ENCODE measurements at places on chromosomes 7 and 10.

- DNase-seq: no peak
Observed at GRCh38 chr10:80493522-80494051, 39.5 kb downstream of the TSPAN14 start.

DNA sequence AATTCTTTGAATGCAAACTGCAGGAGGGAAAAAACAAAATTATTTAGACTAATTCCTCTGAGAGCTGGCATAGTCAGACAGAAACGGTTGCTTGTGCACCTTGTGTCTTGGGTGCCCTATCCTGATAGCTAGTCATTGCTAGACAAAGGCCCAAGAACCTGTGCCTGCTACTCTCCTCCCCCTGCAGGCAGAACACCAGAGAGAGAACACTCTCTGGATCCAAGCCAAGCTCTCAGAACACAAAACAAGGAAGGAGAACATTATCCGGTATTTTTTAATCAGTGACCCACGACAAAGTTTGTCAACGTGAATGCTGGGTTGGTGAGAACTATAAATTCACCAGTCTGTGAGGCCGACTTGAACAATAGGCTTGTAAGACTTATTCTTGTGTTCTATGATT is 18.8 kb upstream of the PPP1R9A start:
- DNase-seq: no peak

DNA sequence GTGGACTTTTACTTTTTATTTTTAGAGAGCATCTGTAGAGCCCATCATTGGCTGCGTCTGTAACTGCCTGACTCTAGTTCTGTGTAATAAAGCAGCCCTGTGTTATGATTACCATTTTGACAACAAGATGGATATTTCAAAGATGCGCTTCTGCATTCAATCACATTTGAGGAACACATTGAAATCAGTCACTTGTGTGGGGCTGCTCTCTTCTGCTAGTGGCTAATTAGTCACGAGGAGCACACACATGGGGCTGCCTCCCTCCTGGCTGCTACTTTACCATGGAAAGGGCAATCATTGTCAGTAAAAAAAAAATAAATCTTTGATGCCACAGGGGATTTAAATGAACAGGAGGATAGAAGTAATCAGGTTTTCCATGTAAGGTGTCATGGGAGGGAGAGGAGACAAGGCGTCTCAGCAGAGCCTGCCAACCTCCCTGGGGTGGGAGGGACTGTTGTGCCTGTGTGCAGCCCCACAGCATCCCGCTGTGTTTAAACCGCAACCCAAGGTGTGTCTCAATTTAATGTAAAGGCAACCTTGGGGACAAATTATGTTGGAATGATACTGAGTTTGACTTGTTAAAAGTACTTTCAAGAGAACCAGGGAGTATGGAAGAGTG is 205.2 kb upstream of the COBL start:
- no peak for DNase-seq

DNA sequence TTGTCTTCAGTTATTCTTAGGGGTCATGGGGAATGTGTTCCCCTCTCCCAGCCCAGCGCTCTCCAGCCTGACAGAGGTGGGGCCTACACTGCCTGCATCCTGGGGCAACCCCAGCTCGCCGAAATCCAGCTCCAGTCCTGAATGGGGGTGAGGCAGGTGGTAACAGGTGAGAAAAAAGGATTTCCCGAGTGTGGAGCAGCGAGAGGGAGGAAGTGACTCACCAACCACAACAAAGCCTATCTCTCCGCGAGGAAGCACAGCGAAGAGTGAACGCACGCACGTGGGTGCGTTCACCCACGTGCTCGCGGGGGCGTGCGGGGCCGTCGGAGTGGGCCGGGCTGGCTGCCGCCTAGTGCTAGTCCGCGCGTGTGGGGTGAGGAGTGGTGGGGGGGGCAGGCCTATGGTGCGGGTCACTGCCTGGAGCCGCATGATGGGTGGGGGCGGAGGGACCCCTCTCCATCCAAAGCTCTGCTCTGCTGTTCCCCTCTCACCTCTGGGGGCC is 855 bp upstream of the PALD1 start:
- DNase-seq: peak; percentile 84

DNA sequence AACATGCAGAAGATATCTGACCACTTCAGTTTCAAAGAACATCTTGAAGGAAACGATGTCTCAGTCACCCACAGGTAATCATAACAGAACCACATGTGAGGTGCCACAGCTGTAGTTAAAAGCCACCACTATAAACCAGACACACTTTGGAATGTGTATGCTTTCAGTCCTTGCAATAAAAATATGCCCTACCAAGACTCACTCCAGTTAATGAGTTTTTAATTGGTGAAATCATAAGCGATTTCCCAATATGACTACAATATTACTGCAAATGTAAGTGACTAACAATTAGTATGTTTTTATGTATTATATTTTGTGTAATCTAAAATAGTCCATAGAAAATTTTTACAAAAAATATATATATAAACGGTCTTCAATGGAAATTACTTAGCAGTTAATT is 428.2 kb downstream of the PARD3 start:
- no peak for DNase-seq

DNA sequence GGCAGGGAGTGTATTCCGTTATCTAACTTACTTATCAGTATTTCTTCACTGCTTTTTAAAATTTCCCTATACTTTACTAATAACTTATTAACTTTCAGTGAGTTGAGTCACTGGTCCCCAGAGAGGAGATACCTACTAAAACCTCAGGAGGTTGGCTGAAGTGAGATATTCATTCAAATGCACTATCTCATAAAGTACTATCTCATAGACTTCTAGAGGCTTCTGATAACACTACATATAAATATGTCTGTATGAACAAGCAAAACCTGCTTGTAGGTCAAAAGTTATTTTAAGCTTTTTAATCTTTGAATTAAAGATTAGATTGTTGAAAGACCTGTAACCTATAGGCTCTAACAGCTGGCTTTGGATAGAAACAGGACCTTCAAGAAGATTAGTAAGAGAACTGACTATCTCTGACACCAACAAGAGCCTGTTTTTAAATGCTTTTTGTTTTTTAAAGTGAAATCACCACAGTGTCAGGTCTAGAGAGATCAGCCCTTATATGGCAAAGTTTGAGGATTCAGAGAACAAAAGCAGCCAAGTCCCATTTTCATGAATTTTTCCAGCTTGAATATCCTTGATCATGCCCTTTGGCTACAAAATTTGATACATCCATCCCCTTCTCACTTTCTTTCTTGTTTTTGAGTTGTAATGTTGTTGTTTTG is 242.2 kb downstream of the ARL4A start:
- no peak for DNase-seq

DNA sequence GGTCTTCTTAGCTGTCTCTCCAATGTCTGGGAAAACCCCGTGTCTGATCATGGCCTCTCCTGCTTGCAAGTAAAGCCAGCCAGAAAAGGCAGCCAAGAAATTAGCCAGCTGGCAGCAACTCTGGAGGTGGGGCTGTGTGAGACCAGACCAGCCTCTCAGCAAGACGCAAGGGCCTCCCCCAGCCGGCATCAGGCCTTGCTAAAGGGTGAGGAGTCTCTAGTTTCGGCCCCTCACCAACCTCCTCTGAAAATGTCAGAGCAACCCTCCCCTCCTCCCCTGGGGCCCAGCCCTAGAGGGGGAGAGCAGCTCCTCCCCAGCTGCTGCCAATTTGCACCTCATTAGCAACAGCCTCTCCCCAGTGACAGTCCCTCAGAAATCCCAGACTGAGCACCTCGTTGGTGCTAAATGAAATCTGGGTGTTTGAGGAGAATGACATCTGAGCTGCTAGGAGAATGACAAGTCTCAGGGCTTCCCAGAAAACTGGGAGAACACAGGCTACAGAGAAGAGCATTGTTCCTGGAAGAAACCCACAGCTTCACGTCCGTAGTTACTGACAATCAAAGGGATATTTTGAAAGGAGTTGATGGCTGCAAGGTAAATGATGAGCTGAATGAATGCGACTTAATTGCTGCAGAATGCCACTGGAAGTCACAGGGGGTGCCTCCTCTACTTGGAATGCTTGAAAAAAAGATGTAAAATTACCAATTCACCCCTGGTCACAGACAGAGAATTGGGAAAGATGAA is 25.9 kb downstream of the DGKI start:
- DNase-seq: no peak

- DNase-seq: no peak
Observed at GRCh38 chr10:101228153-101228965, 904 bp downstream of the LBX1 start.

- no peak for DNase-seq
Observed at GRCh38 chr10:52954407-52954806, 181.8 kb upstream of the MBL2 start.

DNA sequence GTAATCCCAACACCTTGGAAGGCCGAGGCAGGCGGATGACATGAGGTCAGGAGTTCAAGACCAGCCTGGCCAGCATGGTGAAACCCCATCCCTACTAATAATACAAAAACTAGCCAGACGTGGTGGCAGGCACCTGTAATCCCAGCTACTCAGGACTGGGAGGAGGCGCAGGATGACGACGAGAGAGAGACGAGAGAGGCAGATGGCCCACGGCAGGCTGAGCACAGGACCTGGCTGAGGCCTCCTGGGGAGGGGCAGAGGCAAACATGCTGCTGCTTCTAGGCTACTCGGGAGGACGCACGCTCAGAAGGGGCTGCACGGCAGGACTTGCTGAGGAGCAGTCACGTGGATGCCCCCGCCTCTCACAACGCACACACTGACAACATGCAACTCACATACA is 22.4 kb downstream of the DIP2C start:
- no peak for DNase-seq

DNA sequence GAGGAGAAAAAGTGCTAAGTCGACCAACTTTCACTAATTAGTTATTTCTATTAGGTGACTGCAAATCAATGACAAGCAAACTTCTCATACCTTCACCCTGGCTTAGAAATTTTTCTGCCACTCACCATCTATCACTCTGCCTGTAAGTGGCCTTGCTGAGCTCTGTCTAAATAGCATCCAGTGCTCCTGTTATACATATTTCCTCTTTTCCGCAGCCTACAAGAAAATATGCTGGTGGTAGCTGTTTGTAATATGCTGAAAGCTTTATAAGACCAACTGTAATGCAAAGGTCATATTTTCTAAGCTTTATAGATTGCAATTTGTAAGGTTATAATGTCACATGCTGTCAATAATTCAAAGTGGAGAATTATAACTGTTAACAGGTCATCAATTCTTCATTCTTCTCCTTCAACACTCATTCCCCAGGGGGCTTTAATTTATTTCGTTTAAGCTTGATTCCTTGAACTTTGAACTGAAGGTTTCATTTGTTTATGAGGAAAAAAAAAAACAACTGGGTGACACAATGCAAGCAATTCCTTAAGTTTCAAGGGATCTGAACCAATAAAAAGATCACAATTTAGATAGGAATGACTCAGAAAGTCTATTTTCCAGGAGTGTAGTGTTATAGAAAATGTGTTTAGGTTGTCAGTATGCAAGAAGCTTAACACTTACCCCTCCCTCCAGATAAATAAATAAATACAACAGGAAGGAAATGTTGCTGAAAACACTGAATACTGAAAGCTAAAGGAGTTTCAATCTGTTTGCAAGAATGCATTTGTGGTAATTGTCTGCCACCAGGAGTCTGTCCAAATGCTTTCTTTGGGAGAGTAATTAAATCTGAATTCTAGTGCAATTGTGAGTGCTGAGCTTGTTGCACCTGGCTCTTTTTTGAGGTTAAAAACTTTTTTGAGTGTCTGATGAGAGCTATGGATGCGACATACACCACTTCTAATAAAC is 183.7 kb downstream of the SORCS1 start:
- DNase-seq: no peak

- no peak for DNase-seq
Observed at GRCh38 chr7:45435846-45436245, 138.3 kb upstream of the ADCY1 start.

GRCh38 chr7:909358-910329 is 33.3 kb downstream of the GET4 start:
- DNase-seq: no peak

GRCh38 chr10:116775488-116776400 is 33.4 kb upstream of the HSPA12A start:
- DNase-seq: no peak

- DNase-seq: no peak
Observed at GRCh38 chr10:13356392-13356791, 8.3 kb upstream of the SEPHS1 start.

DNA sequence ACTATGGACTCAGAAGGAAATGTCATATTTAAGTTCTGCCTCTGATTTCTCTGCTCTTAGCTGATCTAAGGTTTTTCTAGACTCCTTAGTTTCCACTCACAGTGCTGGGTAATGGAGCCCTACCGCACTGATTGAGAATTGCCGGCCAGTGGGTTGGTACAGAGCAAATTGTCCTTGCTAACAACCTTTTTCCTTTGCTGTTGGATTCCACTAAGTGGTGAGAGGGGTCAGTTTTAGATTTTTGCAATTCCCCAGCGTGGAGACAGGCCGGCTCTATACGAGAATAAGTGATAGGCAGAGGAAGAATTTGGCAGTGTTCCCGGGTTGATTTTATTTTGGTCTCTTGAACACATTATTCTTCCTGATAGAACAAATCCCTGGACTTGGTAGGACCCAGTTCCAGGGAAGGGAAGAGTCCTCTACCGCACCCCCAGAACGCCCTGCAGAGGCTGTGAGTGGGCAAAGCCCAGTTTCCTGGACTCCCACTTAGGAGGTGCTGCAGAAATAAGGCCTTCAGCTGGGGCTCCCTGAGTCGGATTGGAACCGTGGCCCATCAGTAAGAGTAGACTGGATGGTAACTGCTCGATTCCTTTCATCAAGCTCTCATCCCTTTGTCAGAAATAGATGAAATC is 3.0 kb upstream of the NRP1 start:
- no peak for DNase-seq

DNA sequence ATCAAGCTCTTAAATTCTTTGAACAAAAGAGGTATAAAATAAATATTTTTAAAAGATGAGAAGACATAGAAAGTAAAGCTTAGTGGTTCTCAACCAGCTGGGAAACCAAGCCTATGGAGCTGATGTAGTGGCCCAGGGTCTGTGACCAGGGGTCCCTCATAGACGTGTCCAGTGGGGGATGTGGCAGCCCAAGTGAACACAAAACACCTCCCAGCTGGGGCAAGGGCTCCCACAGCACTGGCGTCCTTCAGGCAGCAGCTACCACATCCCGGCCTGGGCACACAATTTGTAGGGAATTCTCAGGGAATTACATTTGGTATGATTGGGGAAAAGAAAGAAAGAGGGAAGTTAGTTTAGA is 17.8 kb upstream of the CCDC71L start:
- no peak for DNase-seq

DNA sequence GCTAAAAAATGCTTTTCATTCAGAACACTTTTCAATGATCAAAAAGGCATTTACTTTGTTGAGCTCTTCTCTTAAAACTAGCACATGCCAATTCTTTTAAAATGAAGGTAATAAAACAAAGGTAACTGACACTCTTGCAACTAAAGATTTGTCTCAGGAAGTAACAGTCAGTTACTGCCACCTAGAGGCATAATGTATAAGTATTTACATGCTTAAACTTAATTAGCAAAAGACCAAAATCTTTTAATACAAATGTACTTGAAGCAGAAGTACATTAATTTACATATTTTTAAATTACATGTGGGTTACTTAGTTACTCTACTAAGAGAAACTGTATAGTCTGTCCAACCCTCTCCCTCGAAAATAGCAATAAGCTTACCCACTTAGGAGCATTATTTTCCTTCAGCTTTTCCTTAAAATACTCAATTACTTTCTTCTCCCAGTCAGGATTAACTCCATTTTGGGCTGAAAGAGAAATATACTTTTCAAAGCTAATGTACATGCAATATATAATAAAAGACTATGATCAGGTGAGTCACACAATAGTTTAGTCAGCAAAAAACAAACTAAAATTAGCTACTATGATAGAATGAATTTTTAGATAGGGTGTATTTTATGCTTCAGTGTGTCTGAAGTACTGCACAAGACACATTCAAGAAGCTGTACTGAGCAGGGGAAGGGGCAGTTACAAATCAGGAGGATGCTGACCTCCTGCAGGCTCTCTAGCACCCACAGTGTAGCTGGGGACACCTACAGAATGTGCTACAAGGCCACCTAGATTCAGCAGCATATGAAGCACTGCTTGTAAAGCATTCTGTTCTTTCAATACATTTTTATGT is 13.0 kb downstream of the MCMBP start:
- DNase-seq: no peak

Data from activated CD4-positive, alpha-beta memory T cell treated with anti-CD3 and anti-CD28 coated beads for 36 hours (primary cell).